ENCODE measurements at places on chromosomes 1 and 21.

- no peak for DNase-seq
These were observed 9.9 kb upstream of the TRABD2B start for GRCh38 chr1:48007047-48007446.

- DNase-seq, result no peak
These were observed 40.9 kb downstream of the BEND5 start for GRCh38 chr1:48735796-48736195.

DNA sequence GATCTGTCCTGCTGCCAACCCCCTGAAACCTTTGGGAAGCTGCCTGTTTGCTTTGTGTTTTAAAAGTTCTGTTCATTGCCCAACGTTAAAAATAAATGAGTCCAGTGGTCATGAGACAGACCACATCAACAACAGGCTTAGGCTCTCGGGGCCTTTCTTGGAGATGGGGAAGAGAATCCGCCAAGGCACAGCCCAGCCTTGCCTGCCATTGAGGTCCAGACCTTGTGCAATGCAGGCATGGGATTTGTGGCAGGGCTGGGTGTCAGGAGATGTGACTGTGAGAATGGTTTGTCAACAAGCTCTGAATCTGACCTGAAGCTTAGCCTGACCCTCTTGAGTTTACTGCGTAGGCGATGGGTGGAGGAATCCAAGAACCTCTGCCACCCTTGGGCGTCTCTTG lies 4.2 kb downstream of the SPSB1 start:
- DNase-seq, result no peak

- DNase-seq, result no peak
These were observed 43.0 kb upstream of the ITPKB start for GRCh38 chr1:226781937-226782609.

- no peak for DNase-seq
These were observed 3.8 kb downstream of the TMEM54 start for GRCh38 chr1:32897082-32898049.

DNA sequence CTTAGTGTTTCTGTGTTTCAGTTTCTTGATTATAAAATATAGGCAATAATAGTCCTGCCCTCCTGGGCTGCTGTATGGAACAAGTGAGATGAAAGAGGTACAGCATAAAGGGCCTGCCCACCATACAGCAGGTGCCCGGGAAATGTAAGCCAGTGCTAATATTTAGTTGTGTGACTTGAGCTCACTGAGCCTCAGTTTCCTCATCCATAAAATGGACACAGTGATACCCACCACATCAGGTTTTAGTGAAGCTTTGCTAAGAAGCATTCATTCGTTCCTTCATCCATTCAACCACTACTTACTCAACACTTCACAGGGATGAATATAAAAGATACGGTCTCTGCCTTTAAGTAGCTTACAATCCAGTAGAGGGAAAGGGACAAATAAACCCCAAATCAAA lies 19.9 kb downstream of the CNTN2 start:
- no peak for DNase-seq
